SJSA1 (cell line): ENCODE measurements at places on chromosomes 3 and 15.

DNA sequence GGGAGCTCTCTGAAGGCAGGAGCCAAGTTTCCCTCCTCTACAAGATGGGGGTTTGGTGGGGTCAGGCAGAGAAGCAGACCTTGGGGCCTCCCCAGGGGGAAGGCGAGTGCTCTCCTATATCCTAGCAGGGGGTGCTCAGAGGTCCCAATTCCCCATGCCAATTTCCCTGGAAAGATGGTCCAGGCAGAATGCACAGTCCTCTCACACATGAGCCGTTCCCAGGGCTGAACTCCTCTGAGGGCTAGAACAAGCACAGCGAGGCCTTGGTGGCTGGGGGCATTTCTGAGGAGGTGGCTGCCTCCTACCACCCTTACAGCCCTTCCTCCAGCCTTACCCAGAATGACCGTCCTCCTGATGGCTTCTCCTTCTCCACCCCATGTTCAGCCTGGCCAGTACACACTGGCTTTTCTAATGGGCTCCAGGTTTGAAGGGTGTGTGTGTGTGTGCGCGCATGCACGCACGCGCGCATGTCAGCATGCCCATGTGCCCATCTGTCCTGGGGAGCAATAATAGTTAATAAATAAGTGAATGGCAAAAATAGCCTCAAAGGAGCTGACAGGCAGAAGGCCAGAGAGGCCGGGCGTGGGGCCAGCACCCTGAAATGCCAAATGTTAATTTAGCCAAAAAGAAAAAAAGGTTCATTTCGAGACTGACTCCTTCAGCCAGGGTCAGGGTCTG lies 24.4 kb downstream of the ADCY5 start:
- no peak for DNase-seq

GRCh38 chr3:42491881-42492507 lies 10.4 kb upstream of the VIPR1 start:
- DNase-seq = no peak

- no peak for DNase-seq
Observed at GRCh38 chr3:136653628-136654027, 98.5 kb downstream of the STAG1 start.

GRCh38 chr3:23959135-23959900 lies 14.2 kb downstream of the NR1D2 start:
- DNase-seq = peak; percentile 62

DNA sequence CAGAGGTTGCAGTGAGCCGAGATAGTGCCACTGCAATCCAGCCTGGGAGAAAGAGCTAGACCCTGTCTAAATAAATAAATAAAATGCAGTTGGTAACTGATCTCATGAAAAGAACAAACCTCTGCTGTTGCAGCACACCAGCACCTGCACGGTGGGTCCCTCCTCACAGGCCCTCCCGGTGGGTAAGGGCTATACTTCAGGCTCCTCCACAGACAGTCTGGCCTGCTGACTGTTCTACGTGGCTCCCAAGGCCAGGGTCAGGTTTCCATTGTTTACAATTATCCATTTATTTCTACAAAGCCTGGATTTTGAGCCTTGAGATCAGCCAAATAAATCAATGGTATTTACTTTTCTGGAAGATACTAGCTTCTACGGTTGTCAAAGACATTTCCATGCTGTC lies 5.1 kb upstream of the APBA2 start:
- no peak for DNase-seq

DNA sequence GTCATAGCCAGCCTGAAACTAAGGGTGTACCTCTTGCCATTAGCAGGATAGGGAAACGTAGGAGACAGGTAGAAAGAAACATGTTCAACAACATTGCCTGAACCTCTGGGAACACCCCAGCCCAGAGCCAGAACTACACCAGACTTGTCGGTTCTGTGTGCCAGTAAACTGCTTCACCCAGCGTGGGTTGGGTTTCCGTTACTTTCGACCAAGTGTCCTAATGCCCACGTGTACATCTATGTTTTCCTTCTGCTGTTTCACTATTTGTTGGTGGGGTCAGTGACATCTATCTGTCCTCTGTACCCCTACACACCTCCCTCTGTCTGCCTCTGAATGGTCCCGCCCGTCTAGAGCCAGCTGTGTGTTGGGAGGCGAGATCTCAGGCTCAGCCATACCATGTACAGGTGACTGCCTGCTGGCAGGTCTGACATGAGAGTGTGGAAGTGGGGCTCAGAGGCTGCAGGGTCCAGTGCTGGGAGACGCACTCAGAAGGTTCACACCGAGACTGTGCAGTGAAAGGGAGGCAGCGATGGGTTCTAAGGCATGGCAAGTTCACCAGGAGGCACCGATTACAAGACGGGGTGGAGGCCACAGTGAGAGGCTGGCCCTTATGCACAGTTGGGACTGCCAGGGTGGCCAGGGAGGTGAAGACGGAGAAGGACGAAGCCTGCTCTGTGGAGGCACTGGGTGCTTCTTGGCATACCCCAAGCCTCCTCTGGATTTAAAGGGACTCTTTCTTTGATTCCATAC lies 36.4 kb downstream of the SSUH2 start:
- no peak for DNase-seq

DNA sequence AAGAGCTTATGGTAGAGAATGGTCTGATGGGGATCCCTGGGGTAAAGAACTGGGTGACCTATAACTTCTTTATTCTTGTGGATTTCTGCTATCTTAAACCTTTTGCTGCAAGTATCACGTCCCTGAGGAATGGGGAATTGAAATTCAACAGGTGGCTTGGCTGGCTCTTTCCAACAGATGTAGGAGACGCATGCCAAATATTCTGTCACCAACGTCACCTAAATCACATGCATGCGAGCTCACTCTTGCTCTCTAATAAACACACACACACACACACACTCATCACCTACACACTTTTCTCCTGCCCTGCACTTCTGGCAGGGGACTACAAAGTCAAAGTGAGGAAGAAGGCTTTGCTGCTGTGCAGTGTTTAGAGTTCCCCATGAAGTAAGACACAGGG lies 145.8 kb upstream of the NECTIN3 start:
- DNase-seq = no peak

- DNase-seq = no peak
Observed at GRCh38 chr15:60800299-60801072, 321.5 kb upstream of the ICE2 start.

DNA sequence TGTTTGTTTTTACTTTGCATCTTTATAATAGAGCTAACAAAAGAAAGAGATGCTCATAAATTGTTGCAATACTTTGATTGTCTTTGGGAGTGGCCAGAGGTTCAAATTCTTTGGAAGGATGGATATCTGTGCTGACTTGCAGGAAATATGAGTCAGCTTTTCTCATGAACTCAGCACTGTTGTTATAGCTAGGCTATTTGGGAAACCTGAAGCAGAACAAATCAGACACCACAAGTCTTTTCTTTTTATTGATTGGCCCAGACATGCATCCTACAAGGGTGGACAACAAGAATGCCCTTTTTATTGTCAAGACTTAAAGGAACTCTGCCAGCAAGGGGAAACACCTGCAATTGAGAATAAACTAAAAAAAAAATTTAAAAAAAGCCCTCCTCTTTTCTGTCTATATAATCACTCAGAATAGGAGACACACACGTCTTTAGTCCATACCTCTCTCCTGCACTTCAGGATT lies 4.6 kb upstream of the DENND4A start:
- no peak for DNase-seq

- no peak for DNase-seq
Observed at GRCh38 chr3:53597136-53597915, 102.9 kb downstream of the CACNA1D start.

GRCh38 chr15:98583771-98584430 lies 64.4 kb upstream of the IGF1R start:
- DNase-seq = no peak

- DNase-seq = peak; percentile 5
Observed at GRCh38 chr3:43423142-43423541, 136.8 kb downstream of the SNRK start.

DNA sequence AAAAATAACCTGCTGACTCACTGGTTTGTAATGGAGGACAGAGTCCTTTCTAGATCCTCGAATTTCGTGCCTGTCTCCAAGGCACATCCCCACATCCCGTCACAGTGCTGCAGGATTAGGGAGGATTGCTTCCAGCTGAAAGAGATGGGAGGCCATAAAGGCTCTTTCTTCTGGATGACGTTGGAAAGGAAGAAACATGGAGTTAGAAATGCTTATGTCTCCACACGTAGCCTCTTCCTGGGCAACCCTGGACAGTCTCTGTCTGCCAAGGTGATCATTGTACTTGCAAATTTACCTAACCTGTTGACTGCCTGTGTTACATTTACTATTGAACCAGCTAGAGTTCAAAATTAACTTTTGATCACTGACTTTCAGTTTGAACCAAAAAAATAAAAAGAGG lies 27.6 kb upstream of the VILL start:
- DNase-seq = no peak

GRCh38 chr3:43624619-43625305 lies 3.0 kb upstream of the ANO10 start:
- no peak for DNase-seq

DNA sequence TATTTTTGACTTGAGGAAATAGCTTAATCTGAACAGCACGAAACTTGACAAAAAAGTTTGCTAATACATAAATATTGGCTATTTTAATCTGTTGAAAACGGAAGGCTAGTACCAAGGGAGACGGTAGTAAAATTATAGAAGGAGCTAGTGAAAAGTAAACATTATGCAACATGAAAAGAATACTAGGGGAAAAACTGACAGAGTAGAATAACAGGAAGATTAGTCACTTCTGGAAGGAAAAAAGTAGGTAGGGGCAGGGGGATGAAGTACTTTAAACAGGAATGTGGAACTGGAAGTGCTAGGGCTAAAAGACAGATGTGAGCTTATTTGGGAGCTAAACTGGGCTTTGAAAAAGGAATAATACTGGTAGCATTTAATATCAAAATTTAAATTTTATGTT lies 60.1 kb downstream of the MBNL1 start:
- no peak for DNase-seq

GRCh38 chr15:82134461-82134860 lies 88.6 kb upstream of the MEX3B start:
- DNase-seq = no peak

DNA sequence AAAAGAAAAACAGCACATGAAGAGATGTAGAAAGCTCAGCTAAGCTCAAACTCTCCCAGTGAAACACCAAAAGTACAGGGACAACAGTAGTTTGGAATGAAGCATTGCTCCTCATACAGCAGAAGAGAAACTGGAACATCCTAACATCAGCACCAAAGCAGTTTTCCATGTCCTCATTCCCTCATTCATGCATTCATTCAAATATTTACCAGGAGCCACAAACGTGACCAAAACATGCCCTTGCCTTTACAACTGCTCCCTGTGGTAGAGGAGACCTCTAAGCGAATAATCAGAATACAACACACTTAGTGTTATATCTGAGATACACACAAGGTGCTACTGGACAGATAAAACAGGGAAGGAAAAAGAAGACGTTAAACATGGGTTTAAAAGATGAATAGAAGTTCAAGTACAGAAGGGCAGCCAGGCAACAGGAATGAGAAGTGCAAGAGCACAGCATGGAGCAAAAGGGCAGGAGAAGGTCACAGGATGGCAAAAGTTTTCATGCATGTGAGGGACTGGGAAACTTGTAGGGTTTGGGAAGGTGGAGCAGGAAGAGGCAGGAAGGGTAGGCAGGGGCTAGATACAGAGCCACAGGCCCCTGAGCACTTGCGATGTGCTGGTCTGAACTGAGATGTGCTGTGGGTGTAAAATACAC lies 58.5 kb upstream of the LMCD1 start:
- DNase-seq = no peak

- no peak for DNase-seq
Observed at GRCh38 chr3:74562558-74563269, 51.7 kb downstream of the CNTN3 start.

DNA sequence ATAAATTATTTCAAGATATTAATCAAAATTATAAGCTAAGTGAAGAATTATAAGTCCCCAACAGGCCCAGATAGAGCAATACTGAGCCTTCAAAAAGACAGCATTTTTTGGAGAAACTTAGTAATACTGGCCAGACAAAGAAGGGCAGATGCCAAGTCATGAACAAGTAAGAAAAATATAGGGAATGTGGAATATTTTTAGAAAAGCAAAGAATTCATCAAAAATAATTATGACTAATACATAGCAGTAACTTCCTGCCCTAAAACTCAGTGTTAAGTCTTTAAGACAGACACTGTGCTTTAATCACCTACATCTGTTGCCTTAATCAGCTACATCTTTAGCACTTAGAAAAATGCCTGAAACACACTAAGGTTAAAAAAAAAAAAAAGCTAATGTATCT lies 31.2 kb downstream of the DPH6 start:
- no peak for DNase-seq

DNA sequence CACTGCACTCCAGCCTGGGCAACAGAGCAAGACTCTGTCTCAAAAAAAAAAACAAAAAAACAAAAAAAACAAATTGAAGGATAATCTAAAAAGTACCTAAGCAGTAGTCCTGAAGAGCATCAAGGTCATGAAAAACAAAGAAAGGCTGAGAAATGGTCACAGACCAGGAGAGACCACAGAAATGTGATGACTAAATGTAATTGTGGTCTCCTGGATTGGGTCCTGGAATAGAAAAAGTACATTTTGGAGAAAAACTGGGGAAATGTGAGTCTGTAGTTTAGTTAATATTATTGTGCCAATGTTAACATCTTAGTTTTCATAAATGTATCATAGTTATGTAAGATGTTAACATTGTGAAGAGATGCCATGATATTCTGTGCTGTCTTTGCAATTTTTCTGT lies 267.5 kb upstream of the NR2E3 start:
- peak; percentile 37 for DNase-seq

- no peak for DNase-seq
Observed at GRCh38 chr3:132399054-132399929, 18.0 kb upstream of the DNAJC13 start.

GRCh38 chr3:120841264-120841663 lies 66.7 kb upstream of the STXBP5L start:
- no peak for DNase-seq

DNA sequence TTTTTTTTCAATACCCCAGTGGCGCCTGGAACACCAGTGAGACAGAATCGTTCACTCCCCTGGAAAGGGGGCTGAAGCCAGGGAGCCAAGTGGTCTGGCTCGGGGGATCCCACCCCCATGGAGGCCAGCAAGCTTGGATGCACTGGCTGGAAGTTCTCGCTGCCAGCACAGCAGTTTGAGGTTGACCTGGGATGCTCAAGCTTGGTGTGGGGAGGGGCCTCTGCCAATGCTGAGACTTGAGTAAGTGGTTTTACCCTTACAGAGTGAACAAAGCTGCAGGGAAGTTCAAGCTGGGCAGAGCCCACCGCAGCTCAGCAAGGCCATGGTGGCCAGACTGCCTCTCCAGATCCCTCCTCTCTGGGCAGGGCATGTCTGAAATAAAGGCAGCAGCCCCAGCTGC lies 276.2 kb upstream of the CNTN6 start:
- no peak for DNase-seq

GRCh38 chr3:30918761-30919160 lies 24.3 kb upstream of the GADL1 start:
- DNase-seq = no peak

- no peak for DNase-seq
Observed at GRCh38 chr15:27249046-27249759, 278.2 kb downstream of the GABRG3 start.

- DNase-seq = no peak
Observed at GRCh38 chr3:155242342-155242741, 51.1 kb downstream of the STRIT1 start.

- DNase-seq = no peak
Observed at GRCh38 chr3:106068381-106068780, 199.6 kb upstream of the CBLB start.
